ENCODE measurements at places on chromosomes 2 and 18.

GRCh38 chr2:44934038-44934982, 7.2 kb upstream of the SIX3 start:
- peak; percentile 30 for DNase-seq

GRCh38 chr18:61596296-61596695, 263.1 kb downstream of the CDH20 start:
- no peak for DNase-seq

DNA sequence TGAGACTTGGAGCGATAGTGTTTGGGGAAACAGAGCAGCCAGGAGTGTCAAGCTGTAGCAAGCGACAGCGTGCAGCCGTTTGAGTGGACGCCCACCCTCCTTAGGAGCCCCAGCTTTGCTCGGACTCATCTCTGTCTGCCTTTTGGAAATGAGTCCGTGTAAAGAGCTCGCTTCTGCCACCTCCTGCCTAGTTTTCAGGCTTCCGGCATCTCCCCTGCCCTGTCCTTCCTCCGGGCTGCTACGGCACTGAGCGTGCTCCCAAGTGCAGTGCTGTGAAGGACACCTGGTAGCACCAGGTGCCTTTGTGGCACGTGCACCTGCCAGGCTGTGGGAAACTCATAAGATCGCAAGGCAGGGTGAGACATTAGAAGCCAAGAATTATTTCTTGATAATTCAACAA, 117.1 kb downstream of the RNF144A start:
- DNase-seq: no peak

- no peak for DNase-seq
Observed at GRCh38 chr18:58432050-58432727, 196.7 kb downstream of the ALPK2 start.

DNA sequence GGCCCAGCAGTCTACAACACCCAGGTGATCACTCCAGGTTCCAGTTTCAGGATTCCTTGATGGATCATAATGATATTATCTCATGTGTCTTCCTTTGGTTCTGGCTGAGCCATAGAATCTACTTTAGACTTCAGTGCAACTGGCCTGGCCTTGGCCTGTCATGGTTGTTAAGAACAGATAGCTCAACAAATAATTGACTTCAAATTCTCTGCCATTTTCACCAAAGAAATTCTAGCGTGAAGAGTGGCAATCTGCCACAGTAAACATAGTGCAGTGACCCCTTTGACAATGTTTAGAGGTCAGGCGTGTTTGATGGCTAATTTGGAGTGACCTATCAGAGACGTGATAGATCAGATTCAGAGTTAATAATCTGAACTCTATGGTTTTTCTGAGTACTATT, 50.2 kb upstream of the ZNF385B start:
- DNase-seq: no peak

- DNase-seq: no peak
Observed at GRCh38 chr2:167750675-167751074, 496.7 kb downstream of the STK39 start.

DNA sequence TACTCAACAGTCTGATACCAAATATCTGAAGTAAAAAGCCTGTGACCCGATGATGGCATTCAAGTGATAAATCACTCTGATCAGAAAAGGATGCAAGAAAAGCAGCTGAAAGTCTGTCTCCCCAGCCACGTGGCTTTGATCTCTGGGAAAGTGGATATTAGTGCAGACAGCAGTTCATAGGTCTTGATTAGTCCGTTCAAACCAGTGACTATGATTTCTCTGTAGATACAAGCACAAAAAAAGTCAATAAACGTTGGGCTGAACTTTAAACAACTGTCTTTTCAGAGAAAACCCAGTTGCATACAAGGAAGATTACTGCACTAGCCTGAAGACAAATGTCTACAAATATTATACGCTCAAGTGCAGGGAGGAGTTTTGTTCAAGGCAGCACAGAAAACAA, 107.7 kb upstream of the CDC42EP3 start:
- DNase-seq: no peak

DNA sequence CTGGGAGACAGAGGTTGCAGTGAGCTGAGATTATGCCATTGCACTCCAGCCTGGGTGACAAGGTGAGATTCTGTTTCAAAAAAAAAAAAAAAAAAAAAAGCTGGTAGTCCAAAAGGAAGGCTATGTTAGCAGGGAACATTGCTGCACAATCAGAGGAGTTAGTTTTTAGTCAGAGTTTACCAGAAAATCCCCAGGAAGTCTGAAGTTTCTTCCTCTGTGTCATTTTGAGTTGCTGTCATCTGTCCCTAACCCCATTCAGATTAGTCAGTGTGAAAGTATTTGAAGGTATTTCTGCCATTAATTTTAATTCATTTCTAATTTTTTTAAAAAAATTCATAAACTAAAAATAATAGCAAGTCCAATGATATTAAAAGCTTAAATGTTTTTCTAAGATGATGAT, 33.5 kb upstream of the CERS6 start:
- DNase-seq: no peak

DNA sequence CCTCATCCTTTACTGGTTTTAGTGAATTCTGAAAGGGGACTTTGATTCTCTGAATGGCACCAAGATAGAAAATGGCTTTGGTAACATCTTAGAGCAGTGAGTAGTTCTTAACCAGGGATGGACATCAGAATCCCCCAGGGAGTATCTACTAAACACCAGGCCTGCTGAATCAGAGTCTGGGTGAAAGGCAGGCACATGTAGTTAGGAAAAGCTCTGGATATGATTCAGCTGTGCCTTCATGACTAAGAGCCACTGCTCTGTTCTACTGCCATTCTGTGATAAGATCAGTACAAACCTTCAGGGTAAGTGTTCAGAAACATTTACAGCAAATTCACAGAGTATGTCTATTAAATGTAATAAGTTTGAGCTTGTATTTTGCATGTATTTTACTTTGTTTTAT, 46.2 kb upstream of the B3GNT2 start:
- DNase-seq: no peak

DNA sequence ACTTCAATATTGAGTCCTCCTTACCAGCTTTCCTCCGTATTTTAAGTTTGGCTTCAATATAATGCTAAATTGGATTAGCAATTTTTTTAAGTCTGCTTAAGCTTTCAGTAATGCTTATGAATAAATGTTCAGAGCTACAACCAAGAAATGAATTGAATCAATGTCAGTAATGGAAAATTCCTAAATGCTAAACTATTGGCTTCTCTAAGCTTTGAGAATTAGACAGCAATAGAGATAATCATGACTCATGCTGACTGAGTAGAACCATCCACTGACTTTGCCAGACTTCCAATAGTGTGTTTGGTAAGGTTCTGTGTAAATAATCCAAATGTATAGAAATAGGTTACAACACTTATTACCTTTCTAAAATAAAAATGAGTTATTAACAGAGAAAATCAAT, 8.9 kb upstream of the PDE1A start:
- DNase-seq: no peak

GRCh38 chr18:23864624-23865023, 149.9 kb upstream of the TTC39C start:
- peak; percentile 71 for DNase-seq

DNA sequence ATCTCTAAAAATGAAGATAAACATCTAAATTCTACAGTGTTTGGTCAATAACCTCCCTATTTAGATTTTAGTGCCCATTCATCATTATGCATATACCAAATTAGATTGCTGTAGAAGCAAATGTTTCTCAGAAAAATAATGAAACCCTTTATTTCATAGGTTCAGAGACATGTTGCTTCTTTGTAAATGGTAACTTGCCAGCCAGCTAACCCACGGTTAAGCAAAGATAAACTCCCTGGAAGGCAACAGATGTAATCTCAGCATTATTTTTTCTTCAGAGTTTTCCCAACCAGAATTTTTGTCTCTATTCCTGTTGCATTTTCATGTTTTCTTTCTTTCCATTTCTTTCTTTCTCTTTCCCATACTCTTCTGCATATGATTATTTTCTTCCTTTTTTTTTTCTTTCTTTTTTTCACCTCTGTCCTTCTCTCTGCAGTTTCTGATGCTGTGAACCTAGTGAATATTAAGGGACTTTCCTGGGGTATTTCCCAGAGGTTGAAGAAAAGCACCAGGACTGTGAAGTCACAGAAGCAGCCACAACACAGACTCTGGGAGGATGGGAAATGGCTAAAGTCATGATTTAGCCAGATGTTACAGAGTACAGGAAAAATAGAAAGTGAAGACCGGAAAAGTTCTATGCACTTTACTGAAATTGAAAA, 50.0 kb upstream of the DSG1 start:
- no peak for DNase-seq

GRCh38 chr2:159788253-159788652, 9.8 kb downstream of the CD302 start:
- DNase-seq: no peak

DNA sequence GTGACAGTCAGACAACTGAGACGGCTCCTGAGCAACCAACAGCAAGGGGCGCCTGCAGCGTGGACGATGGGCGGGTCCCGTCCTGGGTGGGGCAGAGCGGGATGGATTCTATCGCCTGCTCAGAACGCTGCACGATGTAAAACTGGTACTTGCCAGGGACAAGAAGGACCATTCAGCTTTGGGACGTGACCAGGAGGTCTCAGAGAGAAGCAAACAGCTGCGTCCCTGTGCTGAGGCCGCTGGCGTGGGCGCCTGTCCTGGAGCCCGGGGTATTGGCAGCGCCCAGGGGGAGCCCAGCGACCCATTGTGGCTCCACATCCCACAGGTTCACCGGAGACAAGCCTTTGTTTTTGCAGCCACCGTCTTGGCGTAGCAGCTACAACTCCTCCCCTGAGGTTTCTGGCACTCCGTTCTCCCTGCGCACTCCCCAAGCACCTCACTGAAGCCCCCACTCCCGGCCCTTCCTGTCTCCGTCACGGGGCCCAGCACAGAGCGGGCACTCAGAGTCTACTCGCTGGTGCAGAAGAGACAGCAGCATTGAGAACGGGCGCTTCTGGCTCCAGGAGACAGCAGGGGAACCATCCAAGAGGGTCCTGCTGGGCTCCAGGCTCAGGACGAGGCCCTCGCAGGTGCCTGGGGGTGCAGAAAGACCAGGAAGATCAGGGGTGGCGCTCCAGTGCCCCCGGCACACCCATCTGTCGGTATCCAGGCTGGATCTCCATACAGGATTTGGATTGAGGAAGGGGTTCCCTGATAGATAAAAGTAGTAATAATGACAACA, 22.1 kb upstream of the KCNG2 start:
- peak; percentile 46 for DNase-seq

DNA sequence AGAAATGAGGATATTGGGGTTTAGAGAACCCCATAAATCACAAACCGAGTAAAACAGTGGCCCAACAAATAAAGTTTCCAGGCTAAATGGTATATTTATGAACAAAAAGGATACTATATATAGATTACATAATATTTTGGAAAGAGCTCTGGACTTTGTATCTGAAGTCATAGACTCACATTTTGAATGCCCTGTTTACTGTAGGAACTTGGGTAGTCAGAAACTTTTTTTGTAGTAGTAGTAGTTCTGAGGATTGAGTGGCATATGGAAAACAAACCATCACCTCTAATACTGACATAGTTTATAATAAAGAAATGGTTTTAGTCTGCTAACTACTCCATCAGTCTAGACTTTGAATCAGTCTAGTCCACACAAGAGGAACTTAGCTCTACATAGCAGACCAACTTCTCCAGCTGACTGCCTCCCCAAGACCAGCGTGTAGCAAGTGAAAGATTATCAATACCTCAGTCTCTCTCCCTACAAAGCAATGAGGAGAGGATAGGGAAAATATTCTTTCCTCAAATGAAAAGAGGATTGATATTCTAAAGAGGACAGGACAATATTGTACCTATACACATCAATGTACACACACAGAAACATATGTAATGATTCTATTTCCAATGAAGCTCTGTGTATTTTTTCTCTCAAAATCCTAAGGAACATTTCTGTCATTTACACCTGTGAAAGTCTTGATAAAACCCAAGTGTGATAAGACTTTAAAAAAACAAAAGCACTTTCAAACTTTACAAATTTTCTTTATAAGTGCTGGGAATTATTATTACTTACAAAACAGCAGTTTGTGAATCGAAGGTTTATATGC, 184.9 kb upstream of the MAP2 start:
- no peak for DNase-seq

- DNase-seq: no peak
Observed at GRCh38 chr18:41579185-41579584, 375.8 kb upstream of the PIK3C3 start.

GRCh38 chr2:236909802-236910201, 175.9 kb upstream of the COPS8 start:
- no peak for DNase-seq

DNA sequence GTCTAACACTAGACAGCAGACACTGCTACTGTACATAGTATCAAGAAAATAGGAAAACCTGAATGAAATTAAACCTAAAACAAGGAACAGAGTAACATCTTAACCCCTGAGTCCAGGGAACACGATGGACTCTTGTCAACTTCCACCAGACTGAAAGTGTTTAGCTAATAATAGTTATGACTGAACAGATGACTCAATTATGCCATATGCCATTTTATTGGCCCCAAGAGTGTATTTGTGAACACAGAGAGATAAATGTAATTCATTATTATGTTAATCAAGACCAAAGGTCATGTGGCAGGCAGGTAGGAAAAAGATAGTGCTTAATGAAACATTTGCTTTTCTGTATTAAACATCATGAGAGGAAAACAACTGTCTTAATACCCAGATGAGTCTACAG, 58.0 kb downstream of the NYAP2 start:
- DNase-seq: no peak
